CD4-positive, alpha-beta T cell (primary cell): ENCODE measurements at places on chromosomes 7 and 10. TPM values are rescaled to one million over a fixed set of nuclear protein-coding genes. Genes with fewer than 3 reads are reported as not detected.

DNA sequence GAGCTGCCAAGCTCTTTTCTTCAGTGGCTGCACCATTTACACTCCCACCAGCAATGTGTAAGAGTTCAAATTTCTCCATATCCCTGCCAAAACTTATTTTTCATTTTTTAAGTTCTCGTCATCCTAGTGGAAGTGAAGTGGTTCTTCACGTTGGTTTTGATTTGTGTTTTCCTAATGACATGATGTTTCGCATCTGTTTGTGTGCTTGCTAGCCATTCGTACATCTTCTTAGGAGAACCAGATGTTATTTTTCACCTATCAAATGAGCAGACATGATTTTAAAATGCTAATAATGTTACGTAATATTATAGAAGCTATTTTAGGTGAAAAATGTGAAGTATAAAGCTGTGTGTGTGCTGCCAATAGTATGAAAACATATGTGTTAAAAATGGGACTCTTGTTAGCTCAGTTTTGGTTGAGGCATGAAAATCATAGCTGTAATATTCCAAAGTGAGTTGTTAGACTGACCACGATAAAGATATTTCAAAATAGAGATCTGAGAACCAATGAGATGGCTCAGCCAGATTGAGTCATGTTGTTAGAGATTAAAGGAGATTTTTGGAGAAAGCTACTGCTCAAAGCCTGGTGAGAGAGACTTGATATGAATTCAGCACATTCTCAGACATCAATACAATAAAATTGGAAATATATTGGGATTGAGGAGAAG is 25.9 kb upstream of the GALNT11 start:
- no peak for DNase-seq

DNA sequence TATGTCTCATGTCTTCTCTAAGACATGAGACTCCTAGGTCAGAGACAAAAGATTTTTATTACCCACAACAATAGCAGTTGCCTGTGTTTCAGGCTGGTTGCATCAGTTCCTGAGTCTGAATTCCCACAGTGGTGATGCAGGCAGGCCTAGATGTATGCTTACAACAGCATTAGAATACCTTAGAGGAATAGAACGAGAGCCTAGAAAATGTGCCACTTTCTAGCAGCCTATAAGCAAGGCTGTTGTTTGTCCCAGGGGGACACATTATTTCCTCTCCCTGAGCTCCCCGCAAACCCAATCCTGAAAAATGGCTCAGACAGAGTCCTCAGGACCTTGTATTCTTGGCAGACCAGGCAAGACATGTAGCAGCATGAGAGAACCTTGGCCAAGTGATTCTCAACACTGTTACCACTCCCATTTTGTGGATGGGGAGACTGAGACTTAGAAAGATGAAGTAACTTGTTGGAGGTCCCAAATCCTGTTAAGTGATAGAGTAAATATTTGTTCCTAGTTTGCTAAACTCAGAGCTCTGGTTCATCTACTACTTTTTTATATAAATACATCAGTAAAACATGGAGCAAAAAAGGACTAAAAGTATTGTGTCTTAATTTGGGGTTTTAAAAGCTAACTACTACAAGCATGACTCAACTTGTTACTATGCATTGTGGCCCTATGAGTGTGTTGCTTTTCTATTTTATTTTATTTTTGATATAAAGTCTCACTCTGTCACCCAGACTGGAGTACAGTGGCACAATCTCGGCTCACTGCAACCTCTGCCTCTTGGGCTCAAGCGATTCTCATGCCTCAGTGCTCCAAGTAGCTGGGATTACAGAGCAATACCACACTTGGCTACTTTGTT is 14.2 kb downstream of the VTI1A start:
- no peak for DNase-seq

DNA sequence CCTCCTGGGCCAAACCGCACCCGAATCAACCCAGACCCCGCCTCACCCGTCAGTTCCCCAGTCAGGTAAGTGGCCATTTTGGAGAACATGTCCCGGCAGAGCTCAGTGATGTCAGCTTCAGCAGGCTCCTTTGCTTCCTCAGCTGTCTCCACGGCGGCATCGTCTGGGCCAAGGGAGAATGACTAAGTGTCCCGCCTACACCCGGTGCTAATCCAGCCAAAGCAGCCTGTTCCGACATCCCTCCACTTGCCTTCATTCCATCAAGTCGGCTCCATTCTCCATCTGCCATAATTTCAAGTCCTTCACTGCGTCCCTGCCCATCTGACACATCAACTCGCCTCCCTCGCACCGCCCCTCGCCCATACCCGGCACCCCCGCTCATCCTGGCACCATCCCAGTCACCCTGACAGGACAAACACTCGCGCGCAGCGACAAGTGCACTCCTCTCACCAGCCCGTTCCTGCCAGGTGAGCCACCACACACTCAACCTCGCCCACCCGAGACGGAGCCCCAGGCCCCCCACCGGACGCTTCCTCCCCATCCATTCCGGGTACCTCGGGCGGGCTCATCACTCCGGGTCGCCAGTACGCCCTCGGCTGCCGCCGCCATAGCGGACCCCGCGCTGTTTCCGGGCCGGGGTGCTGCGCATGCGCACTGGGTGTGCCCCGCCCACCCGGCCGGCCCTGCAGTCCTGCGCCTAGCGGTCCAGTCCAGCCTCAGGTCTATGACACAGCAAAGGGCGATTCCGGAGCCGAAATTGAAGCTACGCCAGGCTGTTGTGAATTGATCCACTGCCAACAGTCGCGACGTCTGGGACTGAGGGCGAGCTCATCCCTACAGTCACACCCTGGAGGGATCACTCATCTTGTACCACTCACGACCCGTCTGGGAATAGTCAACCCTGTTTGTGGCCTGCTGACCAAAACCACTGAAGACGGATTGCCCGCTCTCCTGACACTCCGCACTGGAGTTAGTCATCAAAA is at the start of gene BLOC1S2:
Gene BLOC1S2, minus strand, starts transcription at position 630 of the 983 bp plus-strand sequence. Its CDS starts 21 bp downstream, at position 609.
- DNase-seq: peak; percentile 83

DNA sequence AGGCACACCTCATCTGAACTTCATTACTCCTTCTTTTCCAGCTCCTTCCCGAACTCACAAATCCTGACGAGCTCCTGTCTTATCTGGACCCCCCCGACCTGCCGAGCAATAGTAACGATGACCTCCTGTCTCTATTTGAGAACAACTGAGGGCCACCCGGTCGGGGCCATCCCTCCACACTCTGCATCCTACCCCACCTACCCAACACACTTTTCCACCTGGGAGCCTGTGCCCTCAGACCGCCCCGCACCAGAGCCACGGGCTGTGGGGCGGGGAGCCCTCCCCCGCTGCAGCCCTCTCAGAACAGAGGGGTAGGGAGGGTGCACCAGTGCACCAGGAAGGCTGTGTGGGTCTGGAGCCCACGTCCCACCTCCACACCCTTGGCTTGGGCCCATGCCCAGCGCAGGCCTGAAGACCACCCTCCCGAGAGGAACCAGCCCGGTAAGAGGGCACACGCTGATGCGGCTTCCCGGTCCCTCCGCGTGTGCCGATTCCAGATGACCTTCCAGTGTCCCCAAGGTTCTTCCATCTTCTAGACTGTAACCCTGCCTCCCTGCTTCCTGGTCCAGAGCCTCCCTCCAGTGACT is 34.6 kb upstream of the PPIF start:
- DNase-seq: no peak

OLAH gene
- total RNA-seq: 0.22 TPM

HTR5A gene
- total RNA-seq: not detected

- DNase-seq: no peak
Measured at GRCh38 chr10:17409170-17409733, 45.1 kb downstream of the ST8SIA6 start.

DNA sequence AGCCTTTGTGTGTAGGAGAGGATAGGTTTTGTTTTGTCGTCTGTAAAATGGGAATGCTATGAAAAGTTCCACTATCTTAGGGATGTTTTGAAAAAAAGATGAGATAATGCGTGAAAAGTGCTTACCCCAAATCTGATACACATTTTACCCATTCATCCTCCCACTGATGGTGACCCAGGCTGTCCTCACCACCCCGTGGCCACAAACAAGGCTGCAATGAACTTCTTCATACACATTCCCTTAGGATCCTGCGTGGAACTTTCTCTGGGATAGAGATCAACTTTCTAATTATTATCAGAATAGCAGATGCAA is 399 bp upstream of the OGDHL start:
- DNase-seq: no peak

GRCh38 chr7:70030745-70031144 is 432.5 kb downstream of the AUTS2 start:
- no peak for DNase-seq

- no peak for DNase-seq
Measured at GRCh38 chr10:97964748-97965147, 65.7 kb downstream of the CRTAC1 start.

UPK3B gene
- 1.3 TPM for total RNA-seq

- DNase-seq: no peak
Measured at GRCh38 chr7:111112439-111112838, 21.5 kb downstream of the LRRN3 start.

DNA sequence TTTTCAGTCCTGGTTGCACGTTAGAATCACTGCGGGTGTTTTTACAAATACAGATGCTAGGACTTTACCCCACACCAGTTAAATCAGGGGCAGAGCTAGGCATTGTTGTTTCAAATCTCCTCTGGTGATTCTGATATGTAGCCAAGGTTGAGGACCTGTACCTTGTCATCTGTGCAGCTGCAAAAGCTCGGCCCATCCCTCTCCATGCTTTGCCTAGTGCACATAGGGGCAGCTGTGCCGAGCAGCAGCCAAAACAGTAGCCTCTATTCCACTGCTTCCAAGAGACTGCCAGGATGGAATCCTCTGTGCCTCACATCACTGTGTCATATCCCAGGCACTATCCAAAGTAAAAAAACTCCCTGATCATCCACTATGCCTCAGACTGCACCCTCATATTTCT is 181.3 kb downstream of the CDK14 start:
- no peak for DNase-seq

DNA sequence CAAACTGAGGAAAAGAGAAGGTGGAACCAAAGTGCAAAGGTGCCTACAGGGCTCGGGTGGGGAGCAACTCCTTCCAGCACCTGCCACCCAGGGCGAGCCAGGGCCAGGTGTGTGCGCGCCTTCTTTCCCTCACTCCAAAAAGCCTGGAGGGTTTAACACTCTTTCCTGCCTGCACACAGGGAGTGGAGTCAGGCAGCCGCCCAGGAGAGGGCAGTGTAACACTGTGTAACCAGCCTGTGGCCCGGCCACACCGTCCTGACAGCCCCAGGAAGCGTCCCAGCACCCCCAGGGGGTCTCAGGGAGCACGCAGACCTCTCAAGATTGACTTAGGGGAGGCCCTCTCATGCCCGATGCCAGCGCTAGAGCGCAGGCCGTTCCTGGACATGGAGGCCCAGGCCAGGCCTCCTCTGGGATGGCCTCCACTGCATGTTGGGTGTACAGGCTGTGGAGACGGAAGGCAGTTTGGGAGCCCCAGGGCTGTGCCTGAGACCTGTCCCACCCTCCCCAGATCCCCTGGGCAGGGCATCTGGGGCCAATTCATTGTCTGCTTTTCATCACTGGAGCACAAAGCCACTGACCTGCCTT is 13.4 kb downstream of the BRI3 start:
- no peak for DNase-seq

DNA sequence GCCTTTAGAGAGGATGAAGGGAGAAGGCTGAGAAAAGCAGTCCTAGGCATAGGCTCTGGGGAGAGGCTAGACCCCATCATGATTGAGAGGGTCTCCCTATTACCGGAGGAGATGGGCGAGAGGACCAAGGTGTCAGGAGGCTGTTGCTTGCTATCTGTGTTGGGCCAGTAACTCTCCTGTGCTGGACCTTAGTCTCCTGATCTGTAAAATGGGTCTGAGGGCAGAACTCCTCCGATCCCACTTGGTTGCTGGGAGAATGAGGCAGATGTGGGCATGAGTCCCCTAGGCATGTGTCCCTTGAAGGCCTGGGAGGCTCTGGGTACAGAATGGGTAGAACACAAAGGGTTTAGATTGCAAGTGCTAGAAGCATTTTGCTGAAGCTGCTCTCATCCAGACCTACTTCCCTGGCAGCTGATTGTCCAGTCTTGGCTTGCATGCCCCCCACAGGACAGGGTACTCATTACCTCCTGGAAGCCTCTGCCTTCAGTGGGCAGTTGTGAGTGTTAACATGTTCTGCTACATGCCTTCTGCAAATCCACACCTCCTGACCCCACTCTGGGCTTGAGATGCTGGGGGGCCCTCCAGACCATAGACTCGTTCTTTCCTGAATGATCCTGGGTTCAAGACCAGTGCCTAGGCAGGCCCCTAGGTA is 4.4 kb downstream of the ZMIZ1 start:
- no peak for DNase-seq

DNA sequence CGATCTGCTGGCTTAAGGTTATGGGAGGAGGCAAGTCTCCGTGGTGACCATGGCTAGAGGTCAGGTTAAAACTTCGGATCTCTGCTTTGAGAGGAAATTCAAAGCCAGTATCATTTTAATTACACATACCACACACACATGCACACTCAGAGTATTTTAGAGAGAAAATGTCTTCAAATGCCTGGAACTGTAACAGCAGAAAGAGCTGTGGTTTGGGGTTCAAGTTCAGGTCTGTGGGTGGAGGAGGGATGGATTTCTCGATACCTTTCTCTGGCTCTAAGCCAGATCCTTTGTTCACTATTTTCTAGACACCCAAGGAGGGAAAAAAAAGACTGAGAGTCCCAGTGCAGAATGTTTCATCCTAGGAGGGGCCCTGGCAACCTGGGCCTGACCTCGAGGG is 32.5 kb downstream of the ARL3 start:
- DNase-seq: no peak

BICC1 gene
- not detected for total RNA-seq

HGF gene
- total RNA-seq: not detected

GRCh38 chr10:5560817-5561703 is 36.3 kb downstream of the CALML3 start:
- no peak for DNase-seq

DNA sequence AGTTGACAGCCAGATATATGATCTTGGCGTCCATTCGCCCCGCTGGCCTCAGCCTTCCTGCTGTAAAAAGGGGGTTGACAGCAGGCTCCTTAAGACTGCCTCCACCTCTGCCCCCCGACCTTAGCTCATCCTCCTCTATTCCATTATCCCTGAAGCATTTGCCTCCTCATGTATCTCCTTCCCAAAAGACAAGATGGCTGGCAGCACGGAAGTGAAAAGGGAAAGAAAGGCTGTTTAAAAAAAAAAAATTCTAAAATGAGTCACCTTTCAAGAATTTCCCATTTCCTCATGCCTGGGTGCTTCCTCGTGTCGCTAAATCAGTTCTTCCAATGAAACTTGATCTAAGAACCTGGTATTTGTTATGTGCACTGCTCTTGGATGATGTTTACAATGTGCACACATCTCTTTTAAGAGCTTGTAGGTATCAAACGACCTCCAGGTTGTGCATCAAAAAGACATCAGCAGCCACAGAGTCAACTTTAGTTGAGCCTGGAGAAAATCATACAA is 1.7 kb downstream of the SCRN1 start:
- no peak for DNase-seq

GRCh38 chr10:58721601-58722281 is 209.1 kb downstream of the BICC1 start:
- DNase-seq: no peak

DNA sequence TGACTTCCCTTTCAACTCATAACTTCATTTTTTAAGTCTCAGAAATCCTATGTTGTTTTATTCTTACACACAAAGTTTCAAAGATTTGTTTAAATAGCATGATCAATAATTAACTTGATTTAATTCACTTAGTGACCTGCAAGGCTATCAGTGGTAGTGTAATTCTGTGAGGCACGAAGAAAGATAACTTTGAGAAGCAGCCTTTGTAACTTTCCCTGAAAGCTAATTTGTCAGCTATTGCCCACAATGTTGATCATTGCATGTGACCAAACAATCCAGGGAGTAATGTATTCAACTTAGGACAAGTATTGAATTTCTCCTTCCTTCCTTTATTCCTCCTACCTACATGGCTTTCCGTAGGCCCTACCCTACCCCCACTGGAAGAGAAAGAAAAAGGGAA is 111.0 kb downstream of the SEMA3D start:
- DNase-seq: no peak
